ENCODE measurements at places on chromosomes 16 and 17. TPM values are rescaled to one million over a fixed set of nuclear protein-coding genes. Genes with fewer than 3 reads are reported as not detected.

The NGFR gene
- 0.37 TPM for total RNA-seq

The UBALD2 gene
- total RNA-seq: 7.7 TPM

The P2RX1 gene
- not detected for total RNA-seq

The TPSG1 gene
- 1.1 TPM for total RNA-seq

The GDPD1 gene
- 7.4 TPM for total RNA-seq

The CTF1 gene
- not detected for total RNA-seq

The FAAP100 gene
- 6.6 TPM for total RNA-seq

The GAS2L2 gene
- 0.04 TPM for total RNA-seq

The CAPNS2 gene
- not detected for total RNA-seq

The LGALS9 gene
- 10.8 TPM for total RNA-seq

The ATP2C2 gene
- not detected for total RNA-seq

The KRTAP2-3 gene
- not detected for total RNA-seq
